ENCODE measurements at places on chromosomes 5 and 9.

- no peak for DNase-seq
Observed at GRCh38 chr9:90099262-90099963, 494.6 kb downstream of the GADD45G start.

DNA sequence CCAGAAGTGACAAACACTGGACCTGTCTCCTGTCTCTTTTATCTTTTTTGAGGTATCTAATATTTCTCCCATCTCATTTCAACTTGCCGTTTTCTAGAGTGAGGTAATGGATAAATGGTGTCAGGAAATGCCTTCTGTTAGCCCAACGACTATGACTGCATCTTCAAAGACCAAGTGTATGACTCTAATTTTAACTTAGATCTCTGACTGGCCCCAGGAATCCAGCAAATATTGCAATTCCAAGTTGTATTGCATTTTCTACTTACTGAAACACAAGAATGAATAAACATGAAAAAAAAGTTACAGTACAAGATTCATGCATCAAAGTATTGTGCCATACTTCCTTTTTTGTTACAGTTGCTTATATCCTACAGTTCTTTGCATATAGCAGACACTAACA, 26.3 kb downstream of the SLC28A3 start:
- no peak for DNase-seq

- no peak for DNase-seq
Observed at GRCh38 chr5:91313757-91314673, 69.1 kb downstream of the ARRDC3 start.

GRCh38 chr5:56686337-56687195, 128.8 kb upstream of the MAP3K1 start:
- no peak for DNase-seq

GRCh38 chr5:149268928-149269557, 2.6 kb upstream of the AFAP1L1 start:
- DNase-seq, result peak; percentile 60

DNA sequence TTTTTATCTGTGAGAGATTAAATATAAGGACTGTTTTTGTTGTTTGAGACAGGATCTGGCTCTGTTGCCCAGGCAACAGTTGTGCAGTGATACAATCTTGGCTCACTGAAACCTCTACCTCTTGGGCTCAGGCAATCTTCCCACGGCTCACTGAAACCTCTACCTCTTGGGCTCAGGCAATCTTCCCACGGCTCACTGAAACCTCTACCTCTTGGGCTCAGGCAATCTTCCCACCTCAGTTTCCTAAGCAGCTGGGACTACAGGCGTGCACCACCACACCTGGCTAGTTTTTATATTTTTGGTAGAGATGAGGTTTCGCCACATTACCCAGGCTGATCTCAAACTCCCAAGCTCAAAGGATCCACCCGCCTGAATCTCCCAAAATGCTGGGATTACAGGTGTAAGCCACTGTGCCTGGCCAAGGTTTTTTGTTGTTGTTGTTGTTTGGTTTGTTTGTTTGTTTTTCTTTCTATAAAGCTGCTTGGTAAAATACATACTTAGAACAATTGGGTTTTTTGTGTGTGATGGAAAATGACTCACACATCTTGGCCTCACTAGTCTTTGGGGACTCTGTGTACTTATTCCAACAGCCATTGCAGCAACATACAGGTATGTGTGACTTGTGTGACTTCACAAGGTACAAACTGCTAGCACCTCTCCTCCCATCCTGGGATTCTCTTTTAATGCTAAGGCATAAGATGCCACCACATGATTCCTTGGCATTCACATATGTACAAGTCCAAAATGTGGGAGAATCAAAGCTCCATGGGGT, 36.5 kb upstream of the RASA1 start:
- DNase-seq, result no peak

DNA sequence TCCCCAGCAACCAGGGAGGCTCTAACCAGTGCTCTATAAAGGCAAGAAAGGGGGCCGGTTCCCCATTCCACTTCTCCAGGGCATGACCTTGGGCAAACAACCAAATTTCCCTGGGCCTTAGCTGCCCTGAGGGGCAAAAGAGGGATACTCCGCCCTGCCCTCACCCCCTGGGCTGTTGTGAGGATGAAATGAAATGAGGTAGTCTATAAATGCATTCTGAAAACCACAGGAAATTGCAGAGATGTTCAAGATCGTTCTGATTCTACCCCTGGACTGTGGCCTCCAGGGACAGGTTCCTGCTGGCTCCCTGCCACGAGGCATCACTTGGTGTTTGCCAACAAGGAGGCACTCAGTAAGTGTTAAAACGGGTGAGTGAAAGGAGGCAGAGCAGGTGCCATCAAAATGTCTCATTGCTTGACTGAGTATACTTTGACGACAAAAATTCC, 5.7 kb downstream of the RAPGEF1 start:
- no peak for DNase-seq

- DNase-seq, result no peak
Observed at GRCh38 chr9:136189394-136190236, 15.3 kb downstream of the LHX3 start.

DNA sequence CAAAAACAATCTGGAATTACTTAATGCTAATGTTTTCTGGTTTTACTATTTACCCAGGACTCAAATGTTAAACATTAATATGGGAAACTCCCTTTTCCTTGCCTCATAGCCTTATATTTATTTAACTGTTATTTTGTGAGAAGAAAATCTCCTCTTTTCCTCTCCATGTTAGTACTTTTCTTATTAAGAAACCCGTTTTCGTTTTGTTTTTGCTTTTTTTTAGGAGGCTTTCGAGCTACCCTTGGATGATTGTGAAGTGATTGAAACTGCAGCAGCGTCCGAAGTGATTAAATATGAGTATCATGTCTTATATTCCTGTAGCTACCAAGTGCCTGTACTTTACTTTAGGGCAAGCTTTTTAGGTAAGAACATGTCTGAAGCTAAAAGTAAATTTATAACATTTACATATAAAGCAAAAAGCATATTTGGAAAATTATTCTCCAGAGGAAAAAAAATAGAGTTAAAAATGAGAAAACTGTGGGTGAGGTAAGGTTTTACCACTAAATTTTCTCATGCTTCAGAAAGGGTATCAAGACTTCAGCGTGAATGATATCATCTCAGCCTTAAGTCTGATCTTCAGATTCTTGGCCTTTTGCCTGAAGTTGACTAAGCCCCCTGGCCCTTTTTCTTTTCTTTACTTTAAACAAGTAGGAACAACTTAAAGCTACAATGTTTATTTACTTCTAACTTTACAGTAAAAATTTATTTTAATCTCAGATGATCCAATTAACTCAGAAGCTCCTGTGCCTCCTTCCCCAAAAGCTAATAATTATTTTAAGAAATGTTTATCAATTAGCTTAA, 113.8 kb downstream of the RPS23 start:
- no peak for DNase-seq

GRCh38 chr5:9192266-9192665, 353.6 kb downstream of the SEMA5A start:
- DNase-seq, result no peak

GRCh38 chr9:91880378-91880972, 69.6 kb downstream of the ROR2 start:
- no peak for DNase-seq

DNA sequence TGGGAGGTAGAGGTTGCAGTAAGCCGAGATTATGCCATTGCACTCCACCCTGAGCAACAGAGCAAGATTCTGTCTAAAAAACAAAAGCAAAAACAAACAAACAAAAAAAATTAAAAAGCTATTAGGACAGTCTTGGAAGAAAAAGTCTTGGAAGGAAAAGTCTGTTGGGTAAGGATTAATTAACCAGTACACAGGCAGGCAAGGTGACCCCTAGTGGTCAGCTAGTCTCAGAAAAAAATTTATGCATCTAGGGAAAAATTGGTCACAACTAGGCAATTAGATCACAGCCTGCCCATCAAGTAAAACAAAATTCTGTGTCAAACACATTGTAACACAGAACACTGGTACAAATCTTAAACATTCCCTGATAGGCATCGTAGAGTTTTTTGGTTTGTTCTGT, 6.7 kb upstream of the ANKRD18B start:
- peak; percentile 34 for DNase-seq

GRCh38 chr5:178216779-178217178, 12.4 kb downstream of the HNRNPAB start:
- DNase-seq, result no peak

GRCh38 chr5:107424491-107424890, 246.2 kb downstream of the EFNA5 start:
- DNase-seq, result no peak

DNA sequence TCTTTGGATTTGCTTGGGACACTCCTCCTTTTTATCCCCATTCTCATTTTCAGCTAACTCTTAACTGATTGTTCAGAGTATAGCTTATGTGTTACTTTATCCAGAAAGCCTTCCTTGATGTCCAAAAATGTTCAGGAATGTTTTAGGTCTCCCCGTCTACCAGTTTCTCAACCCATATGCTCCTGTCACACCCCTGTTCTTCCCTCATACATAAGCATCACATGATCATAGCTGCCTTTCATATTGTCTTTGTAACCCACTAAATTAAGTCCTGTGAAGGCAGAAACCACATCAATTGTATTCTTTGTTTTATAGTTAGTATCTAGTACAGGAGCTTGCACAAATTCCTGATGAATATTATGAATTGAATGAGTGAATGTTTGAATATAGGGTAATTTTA, 321.9 kb upstream of the ACTBL2 start:
- no peak for DNase-seq

DNA sequence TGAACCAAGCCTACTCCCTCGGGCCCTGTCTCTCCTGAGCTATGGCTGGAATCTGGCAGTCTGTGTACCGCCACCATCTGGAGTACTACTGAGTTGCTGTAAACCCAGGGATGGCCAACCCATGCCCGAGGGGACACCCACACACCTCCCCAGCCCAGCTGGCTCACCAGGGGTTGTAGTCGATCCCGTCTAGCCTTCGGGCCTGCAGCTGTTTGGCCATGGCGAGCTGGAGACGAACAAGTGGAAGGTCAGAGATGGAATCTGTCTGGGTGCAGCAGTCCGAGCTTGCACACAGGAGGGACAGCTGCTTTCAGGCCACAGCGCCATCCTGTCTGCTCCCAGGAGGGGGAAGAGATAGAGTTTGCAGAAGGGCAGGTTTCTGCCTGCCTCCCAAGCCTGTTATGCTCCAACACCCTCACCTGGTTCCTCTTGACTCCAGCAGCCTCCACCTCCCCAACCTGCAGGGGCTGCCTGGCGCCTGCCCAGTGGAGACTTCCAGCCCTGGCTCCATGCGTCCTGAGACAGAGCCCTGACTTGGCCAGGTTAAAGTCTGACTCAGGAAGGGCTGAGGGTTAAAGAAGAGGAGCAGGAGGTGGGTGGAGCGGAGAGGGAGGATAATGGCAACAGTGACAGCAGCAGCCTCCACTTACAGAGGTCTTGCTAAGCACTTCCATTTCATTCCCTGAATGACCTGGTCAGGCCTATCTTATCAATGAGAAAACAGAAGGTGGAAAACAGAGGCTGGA, 15.8 kb upstream of the SPOUT1 start:
- no peak for DNase-seq

DNA sequence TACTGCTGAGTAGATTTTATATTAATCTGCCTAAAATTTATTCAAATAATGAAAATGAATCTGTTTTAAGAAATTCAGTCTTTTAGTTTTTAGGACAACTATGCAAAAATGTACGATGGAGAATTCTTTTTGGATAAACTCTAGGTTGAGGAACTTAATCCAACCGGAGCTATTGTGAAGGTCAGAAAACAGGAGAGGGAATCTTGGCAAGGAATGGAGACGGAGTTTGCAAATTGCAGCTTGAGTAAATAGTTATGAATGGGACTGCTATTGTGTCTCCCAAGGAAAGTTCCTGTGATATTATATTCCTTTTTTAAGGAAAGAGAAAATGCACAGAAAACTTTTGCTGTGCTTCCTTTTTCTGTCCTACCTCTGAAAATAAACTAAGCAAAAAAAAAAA, 67.9 kb downstream of the IQGAP2 start:
- DNase-seq, result no peak

GRCh38 chr5:171739271-171739670, 46.3 kb upstream of the SMIM23 start:
- no peak for DNase-seq

- no peak for DNase-seq
Observed at GRCh38 chr9:121972501-121972981, 120.6 kb downstream of the TTLL11 start.

DNA sequence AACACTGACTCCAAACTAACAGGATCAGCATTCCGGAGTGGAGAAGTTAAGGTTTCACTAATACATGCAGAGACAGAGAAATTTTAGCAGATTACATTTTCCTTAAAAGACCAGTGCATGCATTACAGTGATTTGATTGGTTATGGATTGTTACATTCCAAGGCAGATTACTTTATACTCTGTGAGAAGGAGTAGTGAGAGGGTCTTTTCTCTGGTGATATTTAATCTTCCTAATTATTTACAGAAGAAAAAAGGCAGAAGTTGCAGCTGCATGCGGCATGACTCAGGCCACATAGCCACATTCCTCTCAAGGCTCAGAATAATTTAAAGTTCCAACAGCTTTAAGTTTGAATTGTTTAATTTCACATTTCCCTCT, 53.0 kb upstream of the PDZD2 start:
- no peak for DNase-seq

DNA sequence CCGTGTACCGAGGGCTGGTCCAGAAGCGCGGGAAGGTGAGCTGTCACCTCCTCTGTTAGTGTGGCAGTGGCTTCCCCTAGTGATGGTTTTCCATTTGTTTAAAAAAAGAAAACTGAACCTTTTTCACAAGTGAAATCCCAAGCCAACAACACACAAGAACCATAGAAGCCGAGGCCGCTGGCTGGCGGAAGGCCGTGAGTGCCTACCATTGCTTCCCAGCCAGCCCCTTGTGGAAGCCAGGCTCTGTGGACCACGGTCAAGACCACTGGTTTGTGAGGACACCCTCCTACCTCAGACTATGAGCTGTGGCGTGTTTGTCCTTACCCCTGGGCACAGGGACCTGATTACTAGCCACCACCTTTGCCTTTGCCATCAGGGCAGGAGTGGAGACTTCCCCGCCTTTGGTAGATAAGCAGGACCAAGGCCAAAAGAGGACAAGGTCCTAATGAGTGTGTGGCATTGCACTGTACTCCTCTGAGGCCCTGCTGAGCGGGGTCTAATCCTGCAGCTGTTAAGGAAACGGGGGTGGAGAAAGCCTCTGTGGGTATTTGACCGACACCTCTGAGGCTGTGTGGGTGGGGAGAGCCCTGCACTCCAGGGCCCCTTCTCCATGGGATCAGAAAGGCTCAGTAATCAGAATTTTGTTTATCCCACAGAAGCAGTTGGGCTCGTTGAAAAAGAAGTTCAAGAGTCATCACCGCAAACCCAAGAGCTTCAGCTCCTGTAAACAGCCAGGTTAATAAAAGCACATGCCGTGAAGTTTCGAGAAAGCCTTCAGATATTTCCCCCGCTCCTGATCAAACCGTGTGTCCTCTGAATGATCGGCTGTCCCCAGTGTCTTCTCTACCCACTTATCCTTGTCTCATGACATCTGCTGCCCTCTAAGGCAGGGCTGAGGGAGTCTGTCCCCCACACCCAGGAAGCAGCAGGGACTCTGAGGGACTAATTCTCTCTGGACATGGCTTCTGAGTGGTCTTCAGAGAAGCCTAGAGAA, 4.3 kb downstream of the SURF2 start:
- DNase-seq, result no peak

GRCh38 chr5:72465066-72465465, 42.1 kb downstream of the ZNF366 start:
- no peak for DNase-seq

- no peak for DNase-seq
Observed at GRCh38 chr9:107360098-107360497, 77.0 kb downstream of the RAD23B start.

Measured in HEK293T (cell line).